ENCODE measurements at places on chromosomes 4 and X.

GRCh38 chrX:93673869-93674271 lies at the start of gene FAM133A:
TSS of gene FAM133A (plus strand) at chrX:93674206. CDS start at chrX:93709420, 35,214 bp downstream.
- no peak for DNase-seq

- no peak for DNase-seq
These were observed 67.0 kb downstream of the USP9X start for GRCh38 chrX:41152221-41152620.

- no peak for DNase-seq
These were observed 427.2 kb downstream of the MAPK10 start for GRCh38 chr4:85932500-85933290.

DNA sequence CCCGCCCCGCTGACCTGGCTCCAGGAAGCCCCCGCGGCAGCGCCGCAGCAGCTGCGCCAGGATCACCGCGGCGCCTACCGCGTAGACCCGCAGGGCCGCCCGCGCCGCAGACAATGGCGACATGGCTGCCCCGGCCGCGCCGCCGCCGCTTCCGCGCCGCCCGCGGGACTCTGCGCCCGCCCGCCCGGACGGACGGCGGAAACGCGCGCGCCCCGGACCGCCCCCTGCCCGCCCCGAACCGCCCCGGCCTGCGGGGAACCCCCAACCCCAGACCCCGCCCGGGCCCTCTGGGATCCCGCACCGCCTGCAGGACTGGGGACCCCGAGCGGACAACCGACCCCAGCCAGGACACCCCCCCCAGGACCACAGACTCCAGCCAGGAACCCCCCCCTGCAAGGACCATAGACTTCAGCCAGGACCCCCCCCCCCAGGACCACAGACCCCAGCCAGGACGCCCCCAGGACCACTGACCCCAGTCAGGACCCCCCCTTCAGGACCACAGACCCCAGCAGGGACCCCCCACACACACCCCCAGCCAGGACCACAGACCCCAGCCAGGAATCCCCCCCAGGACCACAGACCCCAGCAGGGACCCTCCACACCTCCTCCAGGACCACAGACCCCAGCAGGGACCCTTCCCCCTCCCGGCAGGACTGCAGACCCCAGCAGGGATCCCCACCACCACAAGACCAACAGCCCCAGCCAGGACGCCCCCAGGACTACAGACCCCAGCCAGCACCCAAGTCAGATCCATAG lies at the start of the genes DHRSX and ZBED1:
Gene DHRSX (minus strand): TSS at position 174 of the 756 bp plus-strand sequence. CDS start 51 bp downstream, at position 123.
Gene ZBED1 (minus strand): TSS at position 174 of the 756 bp plus-strand sequence. CDS start 10,257 bp downstream, outside the sequence.
- DNase-seq: peak; percentile 62

GRCh38 chr4:150321113-150321512 lies 242.9 kb downstream of the DCLK2 start:
- no peak for DNase-seq

DNA sequence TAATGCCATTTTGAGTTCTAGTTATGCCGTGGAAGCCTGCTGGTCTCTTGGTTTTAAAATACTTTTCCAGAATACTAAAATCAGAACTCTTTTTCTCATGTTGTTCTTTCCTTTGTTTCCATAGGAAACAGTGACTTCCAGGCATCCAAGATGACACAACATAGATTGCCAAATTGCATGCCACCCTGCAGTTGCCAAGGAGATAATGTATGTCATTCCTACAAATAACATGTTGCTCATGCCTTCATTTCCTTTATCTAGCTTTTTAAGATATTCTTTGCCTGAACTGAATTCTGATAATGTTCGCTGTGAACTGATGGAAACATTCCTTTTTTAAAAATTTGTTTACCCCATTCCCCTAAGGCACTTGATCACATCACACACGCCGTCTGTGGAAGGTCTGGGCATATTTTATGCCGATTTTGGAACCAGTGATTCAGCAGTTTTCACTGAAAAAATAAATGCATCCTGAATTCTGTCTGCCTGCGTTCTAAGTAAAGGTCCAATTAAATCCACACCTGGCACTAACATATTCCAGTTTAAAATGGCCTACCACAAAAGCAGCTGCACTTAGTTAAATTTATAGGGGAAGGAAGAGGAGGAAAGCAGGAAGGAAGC lies 38.0 kb upstream of the COX7B2 start:
- DNase-seq: no peak

- no peak for DNase-seq
These were observed 844.4 kb downstream of the ARAP2 start for GRCh38 chr4:35399912-35400311.

GRCh38 chr4:74539044-74539790 lies 94.3 kb downstream of the AREG start:
- DNase-seq: no peak

DNA sequence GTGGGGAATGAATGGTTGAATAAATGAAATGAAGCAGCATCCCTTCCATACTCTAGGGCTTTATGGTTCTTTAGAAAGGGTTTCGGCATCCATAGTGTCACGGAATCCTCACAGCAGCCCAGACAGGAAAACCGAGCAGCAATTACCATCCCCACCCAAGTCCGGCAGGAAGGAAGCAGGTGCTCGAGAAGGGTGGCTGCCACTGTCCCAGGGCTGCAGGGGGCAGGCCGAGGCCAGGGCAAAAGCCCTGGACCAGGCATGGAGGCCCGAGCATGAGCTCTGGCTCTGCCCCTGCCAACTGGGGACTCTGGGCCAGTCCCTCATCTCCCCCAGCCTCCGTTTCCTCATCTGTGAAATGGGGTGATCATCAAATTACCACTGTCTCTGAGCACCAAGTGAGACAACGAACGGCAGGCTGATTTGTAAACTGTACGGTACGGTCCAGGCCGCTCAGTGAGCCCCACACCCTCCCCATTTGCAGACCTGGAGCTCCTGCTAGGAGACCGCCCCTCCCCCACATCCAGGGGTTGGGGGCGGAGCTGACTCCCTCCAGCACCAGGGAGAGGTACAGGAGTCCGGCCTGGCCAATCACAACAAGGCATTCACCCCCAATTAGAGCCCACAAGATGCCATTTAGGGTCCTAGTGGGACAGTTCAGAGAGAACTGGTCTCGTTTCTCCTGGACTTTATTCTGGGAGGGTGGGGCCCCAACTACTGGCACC lies 100.4 kb downstream of the WFS1 start:
- DNase-seq: no peak

DNA sequence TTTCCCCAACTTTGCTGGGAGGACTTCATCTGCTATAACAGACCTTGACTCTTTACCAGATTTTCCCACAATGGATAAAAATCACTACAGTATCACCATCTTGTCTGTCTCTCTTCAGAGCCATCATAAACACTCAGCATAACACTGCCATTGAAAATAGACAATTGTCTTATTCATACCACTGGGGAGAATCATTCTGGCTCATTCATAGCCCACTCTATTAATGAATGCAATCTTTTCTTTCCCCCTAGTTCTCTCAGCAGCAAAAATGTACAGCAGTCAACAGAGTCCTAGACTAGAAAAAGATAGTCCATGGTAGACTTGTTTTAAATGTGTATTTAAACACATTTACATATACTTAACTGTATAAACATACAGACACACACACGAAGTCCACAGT lies 19.2 kb downstream of the SLC9A7 start:
- no peak for DNase-seq

- no peak for DNase-seq
These were observed 35.2 kb upstream of the CBLL2 start for GRCh38 chrX:22237479-22237878.

- DNase-seq: no peak
These were observed 3.4 kb downstream of the FOXO4 start for GRCh38 chrX:71098951-71099506.

DNA sequence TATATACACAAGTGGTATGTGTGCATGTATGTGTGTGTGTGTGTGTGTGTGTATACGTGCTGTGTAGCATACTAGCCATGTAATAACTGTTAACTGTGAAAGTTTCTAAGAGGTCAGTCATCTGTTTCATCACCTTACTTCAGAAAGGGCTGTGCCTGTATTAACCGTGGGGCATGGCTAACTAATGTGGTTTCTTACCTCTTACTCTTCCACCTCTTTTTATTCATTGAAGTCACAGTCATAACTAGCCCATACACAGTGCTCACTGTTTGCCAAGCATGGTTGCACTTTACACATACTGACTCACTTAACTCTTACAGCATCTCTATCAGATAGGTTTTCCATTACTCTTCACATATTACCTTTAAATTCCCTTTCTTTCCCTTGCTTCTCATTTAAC lies 23.7 kb upstream of the LRAT start:
- no peak for DNase-seq

DNA sequence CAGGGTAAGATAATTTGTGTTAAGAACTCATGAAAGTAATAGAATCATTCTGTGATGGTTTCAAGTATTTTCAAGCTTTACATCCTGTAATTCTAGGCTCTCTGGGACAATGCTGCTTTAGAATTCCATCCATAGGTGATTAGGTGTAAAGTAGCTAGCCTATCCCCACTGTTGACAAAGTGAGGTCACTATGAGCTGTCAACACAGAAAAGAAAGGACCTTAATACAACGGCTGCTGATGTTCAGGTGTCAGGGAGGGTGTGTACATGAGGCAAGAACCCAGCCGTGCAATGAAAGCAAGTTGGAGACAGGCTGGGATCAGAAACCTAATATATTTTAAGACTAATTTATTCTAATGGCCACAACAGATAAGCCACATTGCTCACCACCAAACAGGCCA lies 36.8 kb upstream of the SH3RF1 start:
- DNase-seq: no peak

- no peak for DNase-seq
These were observed 61.6 kb upstream of the STS start for GRCh38 chrX:7085879-7086278.

GRCh38 chr4:119984996-119985395 lies 81.7 kb downstream of the MAD2L1 start:
- DNase-seq: no peak

GRCh38 chr4:140653718-140654494 lies 85.1 kb upstream of the UCP1 start:
- no peak for DNase-seq

- no peak for DNase-seq
These were observed 1459.9 kb downstream of the PCDH7 start for GRCh38 chr4:32180086-32180485.

DNA sequence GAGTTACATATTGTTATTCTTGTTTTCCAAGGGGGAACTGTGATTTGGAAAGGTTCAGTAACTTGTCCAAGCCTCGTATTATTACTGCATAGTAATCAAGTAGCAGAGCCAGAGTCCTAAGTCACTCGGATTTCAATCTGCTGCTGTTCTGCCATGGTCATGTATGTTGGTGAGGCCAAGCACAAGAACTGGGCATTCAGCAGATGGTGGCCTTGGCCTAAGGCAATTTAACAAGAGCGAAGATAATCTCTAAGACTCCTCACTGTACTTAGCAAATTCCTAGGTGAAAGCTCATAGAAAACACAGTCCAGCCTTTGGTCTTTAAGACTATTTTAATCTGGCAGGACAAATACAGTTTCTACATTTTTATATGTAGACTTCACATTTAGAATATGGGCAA lies 64.8 kb downstream of the NDST3 start:
- DNase-seq: no peak

GRCh38 chr4:41475402-41475801 lies 62.6 kb upstream of the LIMCH1 start:
- no peak for DNase-seq

GRCh38 chr4:79273915-79274314 lies 51.9 kb downstream of the NAA11 start:
- DNase-seq: no peak

DNA sequence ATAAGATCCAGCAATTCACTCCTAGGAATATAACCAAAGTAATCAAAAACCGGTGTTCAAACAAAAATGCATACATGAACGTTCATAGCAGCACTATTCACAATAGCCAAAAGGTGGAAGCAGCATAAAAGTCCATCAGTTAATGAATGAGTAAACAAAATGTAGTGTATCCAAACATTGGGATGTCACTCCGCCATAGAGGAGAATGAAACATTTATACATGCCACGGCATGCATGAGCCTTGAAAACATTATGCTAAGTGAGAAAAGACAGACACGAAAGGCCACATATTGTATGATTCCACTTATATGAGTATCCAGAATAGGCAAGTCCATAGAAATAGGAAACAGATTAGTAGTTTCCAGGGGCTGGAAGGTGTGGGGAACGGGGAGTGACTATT lies 11.0 kb upstream of the PDLIM3 start:
- DNase-seq: no peak

DNA sequence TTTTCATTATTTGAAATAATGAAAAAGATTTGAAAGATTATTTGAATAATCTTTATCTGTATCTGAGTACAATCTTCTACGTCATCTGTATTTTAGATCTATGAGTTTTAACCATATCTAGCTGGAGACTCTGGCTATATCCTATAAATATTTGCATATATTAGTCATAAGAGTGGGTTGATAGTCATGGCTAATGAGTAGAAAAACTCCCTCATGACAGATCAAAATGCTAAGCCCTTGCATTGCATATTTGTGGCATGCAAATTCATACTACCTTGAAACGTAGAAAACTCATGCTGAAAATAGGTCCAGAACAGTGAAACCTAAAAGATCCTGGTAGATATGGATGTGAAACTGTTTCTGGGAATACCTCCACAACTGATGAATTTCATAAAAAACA lies 291.3 kb downstream of the GALNTL6 start:
- DNase-seq: no peak

DNA sequence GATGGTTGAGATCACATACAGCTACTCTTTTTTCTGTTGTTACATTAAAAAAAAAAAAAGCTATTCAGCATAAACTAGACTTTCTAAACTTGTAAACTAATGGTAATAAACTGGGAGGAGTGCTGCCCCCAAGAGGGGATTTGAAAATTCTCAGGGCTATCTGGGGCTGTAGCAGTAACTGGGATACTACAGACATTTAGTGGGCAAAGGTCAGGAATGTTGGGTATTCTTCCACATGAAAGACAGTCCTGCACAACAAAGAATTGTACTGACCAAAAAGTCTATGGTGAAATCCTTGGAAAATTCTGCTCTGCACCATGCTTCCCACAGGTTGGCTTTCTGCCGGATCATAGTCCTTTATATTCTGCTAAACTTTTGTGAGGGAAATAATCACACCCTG lies 232.6 kb upstream of the BOD1L1 start:
- DNase-seq: no peak

DNA sequence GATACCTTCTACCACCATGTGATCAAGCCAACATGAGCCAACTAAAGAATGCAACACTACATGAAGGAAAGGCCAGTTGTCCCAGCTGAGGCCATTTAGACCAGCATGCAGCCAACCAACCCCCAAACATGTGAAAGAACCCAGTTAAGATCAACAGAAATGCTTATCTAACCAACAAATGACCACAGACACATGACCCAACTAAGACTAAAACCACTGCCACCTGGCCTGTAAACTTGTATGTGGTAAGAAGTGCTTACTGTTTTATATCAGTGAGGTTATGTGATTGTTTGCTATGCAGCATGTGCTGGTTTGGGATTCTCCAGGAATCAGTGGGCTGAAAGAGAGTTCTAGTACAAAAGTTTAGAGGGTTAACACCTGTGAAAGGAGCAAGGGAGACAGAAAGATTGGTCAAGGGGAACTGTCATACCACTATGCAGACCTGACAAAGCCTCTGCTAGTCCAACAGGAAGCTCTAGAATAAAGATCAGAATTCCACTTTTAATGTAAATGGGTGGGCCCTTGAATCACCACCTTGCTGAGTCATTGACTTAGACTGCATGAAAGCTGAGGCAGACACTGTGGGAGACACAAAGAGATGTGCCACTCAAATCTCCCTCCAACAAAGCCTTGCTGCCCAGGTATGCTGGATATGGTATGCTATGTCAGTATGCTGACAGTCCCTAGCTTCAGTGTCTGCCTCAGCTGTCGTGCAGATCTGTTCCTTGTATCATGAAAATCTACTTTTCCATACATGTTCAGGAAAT lies 6.1 kb upstream of the SH3D19 start:
- DNase-seq: no peak

Measured in activated CD4-positive, alpha-beta T cell treated with anti-CD3 and anti-CD28 coated beads for 48 hours (primary cell).